ENCODE measurements at places on chromosomes 7 and 10. TPM values are rescaled to one million over a fixed set of nuclear protein-coding genes. Genes with fewer than 3 reads are reported as not detected.
A peak's percentile ranks its signal among the peaks of the same experiment; 100 is the strongest.

Gene MAT1A
- total RNA-seq: not detected

Gene ACBD7
- 0.72 TPM for total RNA-seq

Gene GRB10
- 24.3 TPM for total RNA-seq

- DNase-seq: no peak
Observed at GRCh38 chr10:7889947-7890542, 71.7 kb downstream of the TAF3 start.

DNA sequence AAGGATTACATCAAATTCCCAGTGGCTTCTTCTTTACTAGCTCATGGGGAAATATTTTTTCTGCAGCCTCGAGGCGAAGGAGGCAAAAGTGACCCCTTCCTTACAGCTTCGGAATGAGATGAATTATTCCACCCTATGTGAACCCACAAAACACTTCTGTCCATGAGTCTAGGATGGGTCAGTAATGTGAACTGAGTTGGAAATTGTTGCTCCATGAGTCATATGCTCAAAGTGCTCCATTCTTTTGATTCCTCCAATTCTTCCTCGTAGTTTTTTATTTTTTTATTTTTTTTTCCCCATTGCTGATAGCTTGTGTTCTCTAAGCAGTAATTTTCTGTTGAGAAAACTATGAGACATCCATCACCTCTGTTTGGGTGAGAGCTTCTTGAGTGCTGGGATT lies 31.7 kb upstream of the FAM204A start:
- no peak for DNase-seq

DNA sequence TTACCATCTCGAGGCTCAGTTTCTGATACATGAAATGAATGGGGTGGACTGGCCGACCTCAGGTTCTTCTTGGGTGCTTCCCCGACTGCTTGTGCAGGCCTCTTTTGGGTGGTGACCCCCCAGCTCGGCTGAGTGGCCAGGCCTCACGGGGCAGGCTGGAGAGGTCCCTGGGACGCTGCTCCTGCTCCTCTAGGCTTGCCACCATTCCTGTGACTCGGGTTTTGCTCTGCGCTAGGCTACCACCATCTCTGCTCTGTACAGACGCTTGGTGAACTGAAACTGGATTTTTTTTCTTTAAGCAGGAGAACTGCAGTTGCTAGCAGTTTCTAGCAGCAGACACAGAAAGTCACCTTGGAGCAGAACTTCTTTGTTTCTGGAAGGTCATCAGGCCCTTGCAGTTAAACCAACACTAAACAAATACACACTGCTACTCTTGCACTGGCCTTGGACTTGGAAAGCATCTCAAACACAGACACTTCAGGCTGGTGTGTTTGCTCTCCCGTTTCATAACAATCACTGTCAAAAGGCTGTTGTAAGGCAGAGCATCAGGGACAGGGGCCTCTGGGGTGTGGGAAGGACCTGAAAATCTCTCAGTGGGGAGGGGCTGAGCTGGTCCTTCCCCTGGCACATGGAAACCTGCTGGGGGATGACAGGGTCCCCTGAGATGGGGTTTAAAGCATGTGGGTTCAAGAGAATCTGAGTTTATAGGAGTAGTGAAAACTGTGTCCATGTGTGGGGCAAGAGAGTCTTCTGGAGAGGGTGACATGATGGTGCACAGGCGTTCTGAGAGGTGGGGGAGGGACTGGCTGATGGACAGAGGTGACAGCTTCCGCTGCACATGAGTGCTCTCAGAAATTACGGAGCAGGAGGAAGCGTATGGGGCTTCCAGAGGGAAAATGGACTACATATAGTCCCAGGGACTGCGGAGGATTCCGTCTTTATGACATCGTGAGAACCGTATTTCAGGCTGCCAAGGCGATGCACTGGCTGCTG lies 35.0 kb upstream of the GIMAP8 start:
- peak; percentile 1 for DNase-seq

Gene FAM13C
- not detected for total RNA-seq

DNA sequence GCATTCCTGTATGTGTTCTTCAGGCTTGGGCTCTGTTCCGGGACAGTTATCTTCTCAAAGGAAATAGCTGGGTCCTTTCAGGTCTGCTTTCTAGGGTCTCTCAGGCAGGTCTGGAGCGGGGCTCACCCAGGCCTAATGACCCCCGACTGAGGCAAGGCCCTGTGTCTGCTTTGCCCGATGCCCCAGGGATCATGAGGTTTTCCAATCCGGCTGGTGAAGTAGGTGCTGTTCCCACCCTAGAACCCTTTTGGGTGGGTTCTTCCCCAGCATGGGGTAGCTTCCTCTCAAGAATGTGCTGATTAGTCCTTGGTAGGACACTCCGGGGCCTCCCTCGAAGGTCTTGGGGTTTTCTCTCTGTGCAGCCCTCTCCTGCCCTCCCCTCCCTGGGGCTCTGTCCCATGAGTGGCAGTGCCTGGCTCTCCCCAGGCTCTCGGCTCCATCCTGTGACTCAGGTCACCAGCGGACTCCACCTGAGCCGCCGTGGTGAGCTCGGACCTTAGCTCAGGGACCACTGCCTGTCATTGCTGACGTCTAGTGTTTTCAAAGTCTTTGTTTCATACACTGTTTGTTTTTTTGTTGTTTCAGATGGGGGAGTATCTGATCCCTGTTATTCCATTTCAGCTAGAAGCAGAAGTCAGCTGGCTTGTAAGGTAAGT lies 71.0 kb upstream of the NKX6-2 start:
- DNase-seq: no peak

- no peak for DNase-seq
Observed at GRCh38 chr10:55233090-55233489, 432.1 kb upstream of the PCDH15 start.

- no peak for DNase-seq
Observed at GRCh38 chr10:129438024-129438423, 29.0 kb upstream of the MGMT start.

Gene ALOX5
- 0.17 TPM for total RNA-seq

DNA sequence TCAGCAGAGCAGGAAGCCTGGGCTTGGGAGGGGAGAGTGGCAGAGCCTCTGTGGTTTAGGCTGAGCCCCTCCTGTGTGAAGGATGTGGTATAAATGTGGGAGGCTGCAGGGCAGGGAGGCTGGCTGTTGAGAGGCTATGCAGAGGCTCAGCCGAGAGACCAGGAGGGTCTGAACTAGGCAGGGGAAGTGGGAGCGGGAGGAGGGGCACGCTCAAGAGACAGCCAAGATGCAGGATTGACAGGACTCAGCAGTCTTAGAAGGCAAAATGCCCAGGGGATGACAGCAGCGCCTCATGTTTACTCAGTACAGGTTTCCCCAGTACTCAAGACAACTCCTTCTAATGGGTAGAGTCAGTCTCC lies 24.3 kb downstream of the BTBD16 start:
- DNase-seq: no peak

DNA sequence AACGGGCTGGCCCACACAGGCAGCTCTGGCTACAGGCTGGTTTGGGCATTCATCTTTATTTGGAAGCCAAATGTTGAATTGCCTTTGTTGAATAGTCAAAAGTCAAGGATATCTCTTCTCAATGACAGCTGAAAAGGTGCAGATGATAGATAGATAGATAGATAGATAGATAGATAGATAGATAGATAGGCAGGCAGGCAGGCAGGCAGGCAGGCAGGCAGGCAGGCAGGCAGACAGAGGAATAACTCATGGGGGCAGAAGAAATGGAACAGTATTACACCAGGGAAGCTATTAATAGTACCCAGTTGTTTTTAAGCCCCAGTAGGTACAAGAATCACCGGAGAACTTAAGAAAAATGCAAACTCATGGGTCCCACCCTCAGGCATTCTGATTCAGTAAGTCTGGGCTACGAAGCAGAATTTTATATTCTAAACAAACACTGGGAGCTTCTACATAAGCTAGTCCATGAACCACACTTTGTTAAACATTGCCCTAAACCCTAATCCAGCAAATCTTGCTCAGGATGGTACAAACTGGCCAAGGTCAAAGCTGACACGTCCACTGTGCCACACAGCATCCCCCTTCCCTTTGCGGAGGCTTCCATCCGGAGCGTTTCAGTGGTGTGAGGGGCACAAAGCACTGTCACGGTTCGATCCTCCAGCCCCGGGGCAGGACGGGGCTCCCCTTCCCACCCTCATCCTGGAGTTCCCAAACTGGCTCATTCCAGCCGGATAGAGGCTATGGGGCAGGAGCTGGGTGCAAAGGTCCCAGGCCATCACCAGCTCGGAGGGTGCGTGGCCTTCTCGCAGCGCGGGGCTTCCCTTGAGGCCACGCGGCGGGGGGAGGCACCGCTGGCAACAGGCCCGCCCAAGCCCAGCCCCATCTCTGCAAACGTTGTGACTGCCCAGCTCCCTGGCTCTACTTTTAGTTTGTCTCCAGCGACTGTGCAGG lies 6.7 kb downstream of the PRKAG2 start:
- DNase-seq: no peak

Gene PYROXD2
- 5.0 TPM for total RNA-seq

Gene AKR1B15
- not detected for total RNA-seq

- no peak for DNase-seq
Observed at GRCh38 chr7:66211429-66211828, 6.3 kb downstream of the TPST1 start.

Gene UCN3
- not detected for total RNA-seq

Gene KIF11
- total RNA-seq: 43.2 TPM

Gene TMEM140
- total RNA-seq: 9.2 TPM

- no peak for DNase-seq
Observed at GRCh38 chr10:6457376-6457775, 122.7 kb downstream of the PRKCQ start.

- peak; percentile 12 for DNase-seq
Observed at GRCh38 chr10:5654218-5654755, 12.1 kb downstream of the ASB13 start.

Gene LRMDA
- not detected for total RNA-seq

GRCh38 chr10:110840225-110840922 lies 31.4 kb upstream of the PDCD4 start:
- no peak for DNase-seq

DNA sequence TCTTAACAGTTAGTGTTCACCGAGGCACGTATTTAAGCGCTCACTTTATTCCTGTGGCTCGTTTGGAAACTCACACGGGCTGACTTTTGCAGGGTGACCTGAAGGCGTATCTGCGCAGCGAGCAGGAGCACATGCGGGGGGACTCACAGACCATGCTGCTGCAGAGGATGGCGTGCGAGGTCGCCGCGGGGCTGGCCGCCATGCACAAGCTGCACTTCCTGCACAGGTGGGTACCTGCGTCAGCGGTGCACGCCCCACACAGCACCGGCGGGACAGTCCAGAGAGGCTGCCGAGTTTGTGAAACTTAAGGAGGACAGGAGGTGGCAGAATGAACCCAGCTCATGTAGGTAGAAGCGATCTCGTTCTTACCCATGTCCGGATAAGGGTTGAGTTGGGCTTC lies 39.8 kb upstream of the BHLHA15 start:
- DNase-seq: no peak

Gene CDNF
- total RNA-seq: 1.6 TPM
